Chondrocyte (in vitro differentiated cells): ENCODE measurements at places on chromosomes 6 and 20. TPM values are rescaled to one million over a fixed set of nuclear protein-coding genes. Genes with fewer than 3 reads are reported as not detected.

The ZSCAN23 gene
- total RNA-seq = 2.1 to 3.5 TPM (median 3.3 TPM) in 3 replicates

The HLA-DQB1 gene
- not detected in 3 replicates for total RNA-seq

The MICB gene
- total RNA-seq = 7.8 to 9.4 TPM (median 9.0 TPM) in 3 replicates

The KIF25 gene
- total RNA-seq = not detected in 3 replicates

The GDAP1L1 gene
- not detected in 3 replicates for total RNA-seq

The SRMS gene
- not detected in 3 replicates for total RNA-seq

The BPHL gene
- 22.1 to 26.2 TPM (median 22.3 TPM) in 3 replicates for total RNA-seq

The MUCL3 gene
- 0.07 TPM in 1 of 3 replicates, not detected in the others for total RNA-seq

The SLC22A7 gene
- not detected in 3 replicates for total RNA-seq

The RIMS4 gene
- 1.4 to 2.1 TPM (median 1.7 TPM) in 3 replicates for total RNA-seq

The SLC22A3 gene
- 1.4 to 1.6 TPM (median 1.4 TPM) in 3 replicates for total RNA-seq

The VGLL2 gene
- total RNA-seq = not detected in 3 replicates

The LPA gene
- total RNA-seq = 0.31 TPM in 1 of 3 replicates, not detected in the others

The LBP gene
- total RNA-seq = not detected in 3 replicates

The CNR1 gene
- not detected in 3 replicates for total RNA-seq

The MEP1A gene
- not detected in 3 replicates for total RNA-seq
